ENCODE measurements at places on chromosomes 3 and 15. TPM values are rescaled to one million over a fixed set of nuclear protein-coding genes. Genes with fewer than 3 reads are reported as not detected.

The METTL6 gene
- 35.3 TPM for total RNA-seq

The CA12 gene
- 19.2 TPM for total RNA-seq

The SCG5 gene
- total RNA-seq, result 1.3 TPM

The CSTA gene
- total RNA-seq, result 1.9 TPM

The PPP4R2 gene
- 65.4 TPM for total RNA-seq

The DISP2 gene
- 0.34 TPM for total RNA-seq

The MOBP gene
- not detected for total RNA-seq

The GPR176 gene
- 5.3 TPM for total RNA-seq

The CX3CR1 gene
- total RNA-seq, result not detected

The SCAANT1 gene
- total RNA-seq, result not detected

The OSTN gene
- not detected for total RNA-seq

The ROPN1 gene
- total RNA-seq, result 33.4 TPM

The MUC4 gene
- total RNA-seq, result not detected

The PLA2G4F gene
- total RNA-seq, result not detected

The SNX22 gene
- 3.7 TPM for total RNA-seq

The TBC1D5 gene
- total RNA-seq, result 84.7 TPM

The NGRN gene
- total RNA-seq, result 88.4 TPM

The ADAMTSL3 gene
- total RNA-seq, result 0.05 TPM

The TM4SF1 gene
- total RNA-seq, result 60.2 TPM

The ADAMTS9 gene
- total RNA-seq, result 0.11 TPM

The AEN gene
- 93.3 TPM for total RNA-seq

The ZNF80 gene
- 0.11 TPM for total RNA-seq

The ACTC1 gene
- total RNA-seq, result not detected

The CRABP1 gene
- total RNA-seq, result not detected

The GABRR3 gene
- not detected for total RNA-seq

The GOLGA6A gene
- total RNA-seq, result not detected

The XIRP1 gene
- not detected for total RNA-seq

The CERS3 gene
- not detected for total RNA-seq

The HRG gene
- not detected for total RNA-seq

The PTH1R gene
- not detected for total RNA-seq
